Calu3 (cell line): ENCODE measurements at places on chromosomes 6 and 20.

GRCh38 chr6:169254456-169255316, 1.0 kb upstream of the THBS2 start:
- DNase-seq = no peak

- DNase-seq = no peak
These were observed 57.2 kb upstream of the PCSK2 start for GRCh38 chr20:17169585-17170136.

- no peak for DNase-seq
These were observed 13.9 kb upstream of the SULF2 start for GRCh38 chr20:47799116-47799715.

GRCh38 chr20:23453549-23454543, 1.2 kb upstream of the CST11 start:
- no peak for DNase-seq

DNA sequence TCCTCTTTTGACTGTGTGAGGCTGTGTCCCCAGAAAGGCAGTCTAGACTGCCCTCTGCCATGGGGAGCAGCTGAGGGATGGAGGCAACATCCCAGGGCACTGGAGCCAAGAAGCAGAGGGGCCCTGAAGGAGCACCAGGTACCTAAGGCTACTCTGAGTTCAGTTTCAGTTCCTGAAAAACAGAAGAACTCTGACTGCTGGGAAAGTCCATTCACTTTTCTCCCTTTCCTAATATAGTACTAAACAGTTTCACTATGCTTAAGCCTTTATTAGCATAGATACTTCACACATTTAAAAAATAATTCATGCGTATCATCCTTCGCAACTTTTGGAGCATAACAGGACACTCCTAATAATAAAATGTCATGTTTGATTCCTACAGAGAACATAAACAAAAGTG, 130.0 kb downstream of the FOXC1 start:
- DNase-seq = no peak

DNA sequence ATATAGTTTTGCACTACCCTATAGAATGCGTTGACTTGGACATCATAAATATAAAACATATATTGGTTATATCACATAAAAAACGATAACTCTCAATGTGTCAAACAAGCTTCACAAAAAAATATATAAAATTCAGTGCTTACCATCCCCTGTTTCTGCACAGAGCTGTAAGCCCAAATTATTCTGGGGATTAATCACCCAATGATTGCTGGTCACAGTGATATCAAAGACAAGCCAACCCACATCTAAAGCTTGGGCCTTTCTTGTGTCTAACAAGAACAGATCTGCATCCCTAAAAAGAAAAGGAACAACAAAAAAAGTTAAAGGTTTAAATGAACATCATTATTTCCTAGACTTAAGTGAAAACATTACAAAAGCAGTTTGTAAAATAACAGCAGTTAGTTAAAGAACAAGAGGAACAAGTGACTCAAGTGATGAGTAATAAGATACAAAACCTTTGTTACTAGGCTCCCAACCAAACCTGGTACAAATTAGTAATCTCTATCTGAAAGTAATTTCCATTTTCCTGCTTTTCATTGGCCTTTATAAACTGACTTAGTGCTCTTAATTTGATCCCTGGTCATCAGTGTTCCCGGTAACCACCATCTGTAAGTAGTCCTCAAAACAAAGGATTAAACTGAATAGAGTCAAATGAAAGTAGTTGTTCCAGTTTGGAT, 81.1 kb downstream of the BMP5 start:
- no peak for DNase-seq

DNA sequence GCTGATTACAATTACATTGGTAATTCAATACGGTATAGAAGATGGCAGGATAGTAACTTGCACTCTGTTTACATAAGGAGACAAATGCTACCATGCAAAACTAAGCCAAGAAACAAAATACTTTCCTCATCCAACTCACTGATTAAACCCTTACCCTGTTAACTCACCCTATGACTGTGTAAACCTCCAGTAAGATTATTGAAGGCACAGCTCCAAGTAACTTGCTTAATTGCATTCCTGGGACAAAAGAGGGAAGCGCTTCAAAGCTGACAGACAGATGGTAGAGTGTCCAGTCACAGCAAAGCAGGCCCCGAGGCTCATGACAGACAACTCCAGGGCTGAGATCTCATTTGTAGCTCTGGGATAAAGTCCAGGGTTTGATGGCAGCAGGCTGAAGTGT, 6.9 kb upstream of the KIF16B start:
- DNase-seq = no peak

DNA sequence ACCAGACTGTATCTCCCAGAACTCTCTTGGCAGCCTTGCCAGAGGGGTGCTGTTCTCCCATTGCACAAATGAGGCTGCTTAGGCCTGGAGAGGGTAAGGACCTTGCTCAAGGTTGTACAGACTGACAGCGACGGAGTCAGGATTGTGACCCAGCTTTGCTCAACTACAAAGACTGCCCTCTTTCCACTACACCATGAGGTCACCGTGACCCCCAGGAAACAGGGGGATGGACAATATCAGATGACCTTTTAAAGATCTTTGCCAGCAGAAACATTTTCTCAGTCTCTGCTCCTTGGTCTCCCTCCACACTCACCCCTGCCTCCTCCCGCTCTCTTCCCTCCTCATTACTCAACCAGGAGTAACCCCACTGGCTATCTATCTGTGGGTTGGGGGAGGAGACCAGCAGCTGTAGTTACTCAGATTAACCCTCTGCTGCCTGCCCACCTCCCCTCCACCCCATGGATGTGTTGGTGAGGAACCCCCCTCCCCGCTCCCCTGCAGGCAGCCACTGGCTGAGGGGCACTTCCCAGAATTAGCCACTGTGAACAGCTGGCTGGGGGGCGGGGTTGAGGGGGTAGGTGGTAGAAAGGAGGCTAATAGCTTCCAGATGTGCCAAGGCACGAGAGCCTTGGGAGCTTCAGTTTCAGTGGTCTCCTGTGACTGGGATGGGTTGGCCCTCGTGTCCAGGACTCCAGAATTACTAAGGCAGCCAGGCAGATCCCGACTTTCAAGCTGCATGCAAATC, 26.9 kb upstream of the MRPS18A start:
- DNase-seq = no peak

DNA sequence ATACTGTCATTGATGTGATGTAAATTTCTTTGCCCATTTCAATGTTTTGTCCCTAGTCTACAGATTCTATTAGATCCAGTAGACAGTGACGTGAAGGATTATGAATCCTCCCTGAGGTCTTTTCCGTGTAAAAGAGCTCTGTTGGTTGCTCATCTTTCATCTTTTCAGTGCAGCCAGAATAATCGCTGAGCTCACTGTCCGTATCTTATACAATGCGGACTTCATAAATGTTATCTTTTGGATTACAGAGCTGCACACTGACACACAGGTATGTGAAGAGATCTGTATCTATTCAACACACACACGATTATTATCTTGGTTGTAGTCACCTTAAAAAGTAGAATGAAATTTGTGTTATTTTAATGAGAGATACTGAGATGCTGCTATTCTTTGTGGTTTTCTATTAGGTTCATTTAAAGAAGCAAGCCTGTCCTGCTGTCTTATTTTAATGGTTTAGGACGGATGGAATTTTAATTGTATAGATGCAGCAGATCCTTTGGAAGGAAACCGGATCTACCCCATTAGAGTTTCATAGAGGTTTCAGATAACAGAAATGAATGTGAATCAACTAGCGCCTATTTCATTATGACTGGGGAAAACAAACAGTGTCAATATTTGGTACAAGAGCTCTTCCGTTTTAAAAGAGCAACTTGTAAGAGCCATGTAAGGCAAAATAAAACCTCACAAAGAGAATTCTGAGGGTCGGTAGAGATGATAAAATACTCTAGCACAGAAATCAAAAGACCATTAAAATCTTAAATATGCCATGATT, 79.4 kb downstream of the BMP6 start:
- DNase-seq = no peak

GRCh38 chr20:21286775-21287174, 16.4 kb upstream of the XRN2 start:
- no peak for DNase-seq

GRCh38 chr20:9081423-9081966, 12.6 kb downstream of the PLCB4 start:
- no peak for DNase-seq
